ENCODE measurements at places on chromosomes 2 and 18.

- no peak for DNase-seq
Measured at GRCh38 chr2:98702127-98702802, 28.7 kb downstream of the MGAT4A start.

DNA sequence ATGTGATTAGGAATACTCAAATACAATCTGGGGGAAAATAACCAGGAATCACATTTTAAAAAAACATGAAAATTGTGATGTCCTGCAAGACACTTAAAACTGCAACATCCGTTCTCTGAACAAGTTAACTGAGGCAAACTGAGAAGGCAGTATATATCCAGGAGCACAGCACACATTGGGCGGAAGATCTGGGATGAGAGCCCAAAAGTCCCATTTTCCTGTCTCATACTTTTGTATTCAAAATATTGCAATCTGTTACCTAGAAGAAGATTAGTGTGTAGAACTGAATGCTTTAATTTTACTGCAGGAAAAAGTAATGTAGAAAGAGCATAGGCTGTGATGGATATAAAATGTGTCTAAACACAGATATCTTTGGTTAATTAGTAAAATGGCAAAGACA lies 276.8 kb upstream of the FANCL start:
- DNase-seq, result no peak

DNA sequence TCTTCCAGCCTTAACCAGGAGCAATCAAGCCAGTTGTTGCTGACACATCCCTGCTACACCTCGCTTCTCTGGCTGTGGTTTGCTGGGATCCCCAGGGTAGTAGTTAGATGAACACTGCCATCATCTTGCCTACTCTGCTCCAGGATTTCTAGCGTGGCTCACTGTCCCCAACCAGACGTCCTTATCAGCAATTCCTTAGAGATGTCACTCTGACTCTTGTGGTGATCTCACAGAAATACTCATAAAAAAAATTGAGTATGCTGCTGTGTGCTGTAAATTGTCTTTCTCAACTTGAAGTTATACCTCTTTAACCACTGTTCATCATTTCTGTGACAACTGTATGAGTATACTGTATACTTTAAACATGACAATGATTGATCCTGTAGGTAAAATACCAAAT lies 63.2 kb downstream of the PLCL1 start:
- DNase-seq, result no peak

DNA sequence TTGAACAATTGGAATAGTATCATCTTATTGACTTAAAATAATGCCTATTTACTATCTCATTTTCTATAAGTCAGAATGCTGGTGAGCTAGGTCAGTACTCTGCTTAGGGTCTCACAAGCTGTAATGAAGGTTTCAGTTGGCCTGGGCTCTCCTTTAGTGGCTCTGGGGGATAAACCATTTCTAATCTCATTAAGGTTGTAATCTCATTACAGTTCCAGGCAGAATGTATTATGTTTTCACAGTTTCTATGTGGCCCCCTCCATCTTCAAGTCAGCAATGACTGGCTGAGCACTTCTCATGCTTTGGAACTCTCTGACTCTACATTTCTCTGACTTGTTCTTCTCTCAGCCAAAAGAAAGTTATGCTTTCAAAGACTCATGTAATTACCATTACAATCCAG lies 163.1 kb downstream of the CCDC178 start:
- DNase-seq, result no peak

DNA sequence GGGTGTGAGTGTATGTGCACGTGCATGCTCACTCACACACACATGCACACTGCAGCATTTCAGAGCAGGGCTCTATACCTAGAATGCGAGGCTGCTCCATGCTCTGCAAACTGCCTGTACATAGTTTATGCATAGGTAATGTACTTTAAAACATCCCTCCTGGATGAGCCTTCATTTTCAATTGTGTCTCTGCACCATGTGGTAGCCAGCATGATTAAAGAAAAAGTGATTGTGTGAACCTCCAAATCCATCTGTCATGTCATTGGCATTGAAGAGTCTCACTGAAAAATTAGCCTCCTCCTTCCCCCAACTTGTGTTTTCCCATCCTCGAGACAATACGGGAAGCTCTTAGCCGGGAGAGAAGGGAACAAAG lies 120.9 kb upstream of the SPATS2L start:
- DNase-seq, result no peak

- no peak for DNase-seq
Measured at GRCh38 chr2:121336528-121337294, 51.7 kb upstream of the TFCP2L1 start.

DNA sequence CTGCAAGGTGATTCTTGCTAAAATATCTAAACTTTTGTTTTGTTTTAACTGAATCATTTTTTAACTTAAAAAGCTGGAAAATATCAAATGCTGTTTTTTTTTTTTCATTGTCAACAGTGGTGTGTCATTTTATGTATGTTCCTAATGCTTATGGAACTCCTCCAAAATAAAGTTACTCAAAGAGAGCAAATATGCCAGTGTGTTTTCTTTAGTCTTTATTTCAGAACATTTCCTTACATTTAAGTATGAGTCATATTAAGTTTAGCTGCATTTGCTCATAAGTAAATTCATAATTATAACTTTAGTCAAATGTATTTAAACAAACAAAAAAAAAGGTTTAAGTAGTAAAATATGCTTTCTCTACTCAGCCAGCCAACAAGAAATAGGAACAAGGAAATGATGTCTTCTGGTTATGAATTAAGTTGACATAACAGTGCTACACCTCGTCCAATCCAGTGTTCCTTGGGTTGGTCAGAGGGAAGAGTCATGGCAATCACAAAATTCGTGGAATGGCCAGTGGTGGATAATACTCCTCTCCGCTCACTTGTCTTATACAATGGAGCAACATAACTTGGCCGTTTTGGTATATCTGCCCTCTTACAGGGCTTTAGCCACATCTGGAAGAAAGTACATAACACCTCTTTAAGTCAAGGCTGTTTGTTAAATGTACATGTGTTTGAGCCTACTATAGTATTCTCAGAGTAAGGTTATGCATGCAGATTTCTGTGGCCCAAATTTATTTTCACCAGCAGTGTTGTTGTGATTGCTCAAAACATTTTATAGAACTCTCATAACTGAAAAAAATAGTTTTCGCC lies 80.7 kb downstream of the SLC39A10 start:
- DNase-seq, result no peak

DNA sequence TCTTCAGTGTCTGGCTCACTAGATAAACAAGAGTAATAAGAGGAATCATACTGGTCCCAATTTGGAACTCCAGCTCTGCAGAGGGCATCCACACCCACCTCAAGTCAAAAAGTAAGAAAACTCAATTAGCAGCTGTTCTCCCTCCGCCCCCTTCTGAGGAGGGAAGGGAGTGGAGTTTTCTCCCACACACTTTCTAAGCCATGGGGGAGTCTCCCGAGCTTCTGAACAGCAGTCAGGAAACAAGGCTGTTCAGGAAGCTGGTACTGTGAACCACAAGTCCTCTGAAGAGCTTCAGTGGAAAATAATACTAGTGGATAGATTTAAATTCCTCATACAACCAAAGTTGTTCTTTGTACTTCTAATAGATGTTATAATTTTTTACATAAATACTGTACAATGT lies 32.9 kb upstream of the SPTBN1 start:
- no peak for DNase-seq

DNA sequence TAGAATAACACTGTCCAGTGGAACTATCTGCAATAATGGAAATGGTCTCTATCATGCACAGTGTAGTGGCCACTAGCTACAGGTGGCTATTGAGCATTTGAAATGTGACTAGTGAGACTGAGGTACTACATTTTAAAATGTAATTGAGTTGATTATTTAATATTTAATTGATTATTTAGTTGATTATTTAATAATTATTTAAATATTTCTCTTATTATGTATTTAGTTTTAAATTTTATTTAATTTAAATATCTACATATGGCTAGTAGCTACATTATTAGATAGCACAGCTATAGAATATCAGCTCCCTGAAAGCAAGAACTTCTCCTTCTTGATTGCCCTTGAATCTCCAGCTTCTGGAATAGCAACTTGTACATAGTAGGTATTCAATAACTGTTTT lies 12.8 kb upstream of the ZNF521 start:
- no peak for DNase-seq

- no peak for DNase-seq
Measured at GRCh38 chr18:25651553-25651952, 299.6 kb upstream of the ZNF521 start.

DNA sequence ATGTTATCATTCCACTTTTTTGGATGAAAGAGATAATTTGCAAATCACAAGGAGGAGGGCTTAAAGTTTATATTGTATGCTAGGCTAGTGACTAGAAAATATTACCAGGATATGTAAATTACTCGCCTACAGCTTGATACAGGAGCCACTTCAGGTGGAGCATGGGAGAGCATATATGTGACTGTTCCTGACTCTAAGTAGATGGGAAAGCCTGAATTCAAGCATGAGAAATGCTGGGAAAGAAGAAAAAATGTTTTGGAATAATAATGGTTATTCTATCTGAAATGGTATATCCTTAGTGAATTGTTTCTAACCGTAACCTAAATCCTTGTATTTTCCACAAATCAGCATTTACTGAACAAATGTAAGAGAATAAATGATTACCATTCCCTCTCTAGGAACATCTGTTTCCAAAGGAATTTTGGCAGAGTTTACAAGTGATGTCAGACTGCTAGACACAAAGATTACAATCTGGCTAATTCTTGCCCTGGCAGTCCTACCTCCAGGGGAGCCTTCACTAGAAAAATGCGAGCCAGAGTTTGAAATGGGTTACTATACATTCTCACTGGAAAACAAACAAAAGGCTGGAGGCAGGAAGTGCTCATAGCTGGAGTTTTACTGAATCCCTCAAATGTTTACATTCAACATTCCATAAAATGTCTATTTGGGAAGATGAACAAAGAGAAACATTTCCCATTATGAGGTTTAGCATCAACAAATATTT lies 129.4 kb upstream of the MAPRE2 start:
- DNase-seq, result no peak

DNA sequence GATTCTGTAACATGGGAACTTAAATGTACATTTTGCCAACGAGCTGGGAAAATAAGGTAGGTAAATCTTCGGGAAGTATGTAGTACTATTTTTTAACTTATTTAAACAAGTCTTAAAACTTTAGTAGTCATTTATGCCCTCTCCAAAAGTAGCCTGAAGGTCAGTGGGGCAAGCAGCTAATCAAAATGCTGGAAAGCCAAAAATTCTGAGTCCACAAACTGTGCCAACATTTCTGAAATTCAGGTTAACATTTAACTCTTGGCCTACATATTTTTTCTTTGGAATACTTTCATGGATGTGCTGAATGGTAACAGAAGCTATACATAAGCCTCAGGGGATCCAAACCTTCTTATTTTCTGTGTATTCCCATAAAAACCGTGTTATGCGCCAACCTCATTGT lies 26.3 kb downstream of the WDR75 start:
- no peak for DNase-seq

GRCh38 chr2:237315170-237315828 lies 98.7 kb downstream of the COL6A3 start:
- DNase-seq, result no peak

DNA sequence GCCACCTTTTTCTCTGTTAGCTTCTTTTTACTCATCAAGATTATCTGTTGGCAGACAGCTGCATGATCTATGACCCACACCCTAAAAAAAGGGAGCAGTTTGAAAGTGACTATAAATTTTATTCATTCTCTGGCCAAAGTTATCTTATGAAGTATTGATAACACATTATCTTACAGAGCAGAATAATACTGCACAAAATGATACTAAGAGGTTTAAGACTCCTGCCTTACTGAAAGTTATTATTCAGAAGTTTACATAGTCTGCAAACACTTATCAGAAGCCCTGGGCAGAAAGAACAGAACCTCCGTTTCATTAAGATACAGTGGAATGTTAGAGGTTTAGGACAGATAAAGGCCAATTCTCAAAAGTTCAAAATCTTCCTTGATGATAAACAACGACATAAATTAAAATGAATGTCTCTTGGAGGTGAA lies 78.2 kb downstream of the ZEB2 start:
- no peak for DNase-seq

DNA sequence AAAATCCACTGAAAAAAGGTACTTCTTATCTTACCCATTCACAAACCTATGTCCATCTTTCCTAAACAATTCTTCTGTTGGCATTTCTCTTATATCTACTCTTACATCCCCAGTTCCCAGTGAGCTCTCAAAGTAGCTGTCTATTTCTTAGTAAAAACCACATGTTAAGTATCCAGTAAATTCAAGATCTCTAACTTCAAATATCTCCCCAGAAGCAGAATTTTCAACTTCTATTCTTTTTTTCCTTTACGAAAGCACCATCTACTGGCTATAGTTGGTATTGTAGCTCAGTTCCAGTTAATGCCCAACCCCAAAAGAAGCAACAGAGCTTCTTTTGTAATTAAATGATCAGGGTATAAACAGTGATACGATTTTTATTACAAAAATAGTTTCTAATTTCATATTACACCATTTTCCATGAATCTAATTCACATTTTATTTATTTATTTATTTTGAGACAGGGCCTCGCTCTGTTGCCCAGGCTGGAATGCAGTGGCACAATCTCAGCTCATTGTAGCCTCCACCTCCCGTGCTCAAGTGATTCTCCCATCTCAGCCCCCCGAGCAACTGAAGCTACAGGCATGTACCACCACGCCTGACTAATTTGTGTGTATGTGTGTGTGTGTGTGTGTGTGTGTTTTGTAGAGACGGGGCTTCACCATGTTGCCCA lies 28.5 kb downstream of the HRH4 start:
- DNase-seq, result no peak

- no peak for DNase-seq
Measured at GRCh38 chr18:48540251-48541025, 1.6 kb downstream of the CTIF start.

DNA sequence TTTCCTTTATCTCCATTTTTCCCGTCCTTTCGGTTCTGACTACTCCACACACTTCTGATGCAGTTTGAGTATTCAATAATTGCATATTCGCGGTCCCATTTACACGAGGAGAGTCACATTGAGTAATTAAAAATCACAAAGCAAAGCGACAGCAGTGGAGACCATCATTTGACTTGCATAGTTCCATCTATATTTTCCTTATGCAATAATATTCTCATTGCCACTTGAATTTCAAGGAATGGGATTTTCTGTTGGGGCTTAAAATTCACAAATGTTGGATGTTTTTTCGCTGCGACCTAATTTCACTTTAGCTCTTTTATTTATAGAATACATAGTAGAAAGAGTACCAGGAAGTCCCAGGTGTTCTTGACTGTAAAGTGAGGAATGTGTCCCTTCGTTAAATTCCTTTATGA lies 186.8 kb downstream of the ZEB2 start:
- no peak for DNase-seq

DNA sequence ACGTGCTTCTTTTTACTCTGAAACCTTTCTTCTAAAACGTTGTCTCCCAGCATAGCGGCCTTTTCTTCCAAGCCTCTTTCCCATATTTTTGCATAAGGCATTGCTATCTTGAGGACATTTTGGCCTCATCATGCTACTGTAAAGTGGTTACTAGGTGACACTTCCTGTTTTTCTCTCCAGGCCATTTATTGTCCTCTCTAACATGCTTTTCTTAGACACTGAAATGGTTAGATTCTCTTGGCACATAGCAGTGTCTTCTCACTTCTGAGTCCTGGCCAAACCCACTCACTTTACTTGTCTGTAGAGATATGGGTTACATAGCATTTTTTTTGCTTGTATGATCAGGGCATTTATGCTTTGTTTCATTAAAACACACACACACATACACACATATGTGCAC lies 50.1 kb upstream of the KCNH7 start:
- no peak for DNase-seq
